ENCODE measurements at places on chromosomes 1 and 21.

GRCh38 chr1:188958461-188959115 lies 1519.1 kb downstream of the BRINP3 start:
- no peak for DNase-seq

GRCh38 chr1:157517016-157517415 lies 35.3 kb downstream of the FCRL5 start:
- peak; percentile 36 for DNase-seq

DNA sequence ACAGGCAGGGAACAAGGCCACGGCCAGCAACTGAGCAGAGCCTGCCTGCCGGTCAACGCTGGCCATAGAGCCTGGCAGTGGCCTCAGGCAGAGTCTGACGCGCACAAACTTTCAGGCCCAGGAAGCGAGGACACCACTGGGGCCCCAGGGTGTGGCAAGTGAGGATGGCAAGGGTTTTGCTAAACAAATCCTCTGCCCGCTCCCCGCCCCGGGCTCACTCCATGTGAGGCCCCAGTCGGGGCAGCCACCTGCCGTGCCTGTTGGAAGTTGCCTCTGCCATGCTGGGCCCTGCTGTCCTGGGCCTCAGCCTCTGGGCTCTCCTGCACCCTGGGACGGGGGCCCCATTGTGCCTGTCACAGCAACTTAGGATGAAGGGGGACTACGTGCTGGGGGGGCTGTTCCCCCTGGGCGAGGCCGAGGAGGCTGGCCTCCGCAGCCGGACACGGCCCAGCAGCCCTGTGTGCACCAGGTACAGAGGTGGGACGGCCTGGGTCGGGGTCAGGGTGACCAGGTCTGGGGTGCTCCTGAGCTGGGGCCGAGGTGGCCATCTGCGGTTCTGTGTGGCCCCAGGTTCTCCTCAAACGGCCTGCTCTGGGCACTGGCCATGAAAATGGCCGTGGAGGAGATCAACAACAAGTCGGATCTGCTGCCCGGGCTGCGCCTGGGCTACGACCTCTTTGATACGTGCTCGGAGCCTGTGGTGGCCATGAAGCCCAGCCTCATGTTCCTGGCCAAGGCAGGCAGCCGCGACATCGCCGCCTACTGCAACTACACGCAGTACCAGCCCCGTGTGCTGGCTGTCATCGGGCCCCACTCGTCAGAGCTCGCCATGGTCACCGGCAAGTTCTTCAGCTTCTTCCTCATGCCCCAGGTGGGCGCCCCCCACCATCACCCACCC lies at the start of gene TAS1R3:
Gene TAS1R3 (plus strand): TSS at position 213 of the 898 bp plus-strand sequence. CDS start 66 bp downstream, at position 279.
- no peak for DNase-seq

DNA sequence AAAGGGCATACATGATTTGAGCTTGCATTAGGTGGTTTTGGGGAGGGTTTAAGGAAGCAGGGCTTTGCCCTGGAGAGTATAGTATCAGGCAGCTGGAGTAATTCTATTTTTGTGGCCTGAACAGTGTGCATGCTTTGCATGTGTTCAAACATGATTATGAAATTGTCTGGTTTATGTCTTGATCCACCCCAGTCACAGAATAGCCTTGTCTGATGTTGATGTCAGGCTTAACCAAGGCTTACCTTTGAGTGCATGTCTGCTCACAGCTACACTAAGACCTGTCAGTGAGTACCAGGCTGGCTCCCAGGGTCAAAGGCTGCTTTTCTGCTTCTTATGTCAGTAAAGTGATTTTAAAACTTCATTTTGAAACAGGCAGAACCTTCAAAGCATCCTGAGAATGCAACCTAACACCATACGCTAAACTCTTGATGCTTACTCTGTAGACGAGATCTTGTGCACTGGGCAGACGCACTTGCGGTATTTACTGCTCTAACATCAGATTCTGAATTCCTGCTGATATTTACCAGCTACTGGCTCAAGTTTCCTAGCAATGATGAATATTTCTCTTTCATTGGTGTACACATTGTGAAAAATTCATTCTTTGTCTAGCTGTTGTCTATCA lies 78.9 kb downstream of the MAP3K21 start:
- no peak for DNase-seq

DNA sequence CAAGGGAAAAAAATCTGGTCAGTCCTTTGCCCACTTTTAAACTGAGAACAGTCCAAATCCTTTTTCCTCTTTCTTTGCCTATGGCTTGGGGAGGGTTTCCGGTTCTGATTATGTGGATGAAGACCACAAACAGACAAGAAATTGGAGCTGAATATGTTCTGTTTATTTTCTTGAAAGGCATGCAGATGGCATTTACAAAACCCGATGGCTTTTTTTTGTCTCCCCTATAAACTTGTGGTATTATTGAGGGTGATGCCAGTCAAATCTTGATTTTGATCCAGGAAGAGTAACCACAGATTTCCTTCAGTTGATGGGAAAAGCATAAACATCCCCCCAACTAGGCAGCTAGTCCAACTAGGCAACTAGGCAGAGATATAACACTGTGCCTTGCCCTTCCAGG lies 38.9 kb downstream of the PLPP3 start:
- no peak for DNase-seq

GRCh38 chr1:117609471-117609911 lies 3.6 kb downstream of the TENT5C start:
- DNase-seq = no peak

DNA sequence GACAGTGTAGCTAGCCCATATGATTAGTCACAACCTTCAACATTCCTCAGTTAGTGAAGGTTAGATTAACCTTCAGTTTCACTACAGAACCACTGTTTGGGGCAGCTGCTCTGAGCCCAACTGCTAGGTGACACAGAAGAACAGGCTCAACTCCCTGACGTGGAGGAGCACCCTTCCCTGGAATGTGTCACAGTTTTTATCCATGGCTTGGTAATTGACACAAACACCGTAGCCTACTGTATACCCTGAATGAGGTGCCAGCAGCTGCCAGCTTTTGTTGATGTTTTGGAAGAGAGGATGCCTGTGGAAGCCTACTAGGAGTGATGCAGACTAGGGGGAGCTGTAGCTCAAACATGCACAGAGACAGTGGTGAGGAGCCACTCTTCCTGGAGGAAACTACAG lies 56.6 kb upstream of the CR2 start:
- no peak for DNase-seq

DNA sequence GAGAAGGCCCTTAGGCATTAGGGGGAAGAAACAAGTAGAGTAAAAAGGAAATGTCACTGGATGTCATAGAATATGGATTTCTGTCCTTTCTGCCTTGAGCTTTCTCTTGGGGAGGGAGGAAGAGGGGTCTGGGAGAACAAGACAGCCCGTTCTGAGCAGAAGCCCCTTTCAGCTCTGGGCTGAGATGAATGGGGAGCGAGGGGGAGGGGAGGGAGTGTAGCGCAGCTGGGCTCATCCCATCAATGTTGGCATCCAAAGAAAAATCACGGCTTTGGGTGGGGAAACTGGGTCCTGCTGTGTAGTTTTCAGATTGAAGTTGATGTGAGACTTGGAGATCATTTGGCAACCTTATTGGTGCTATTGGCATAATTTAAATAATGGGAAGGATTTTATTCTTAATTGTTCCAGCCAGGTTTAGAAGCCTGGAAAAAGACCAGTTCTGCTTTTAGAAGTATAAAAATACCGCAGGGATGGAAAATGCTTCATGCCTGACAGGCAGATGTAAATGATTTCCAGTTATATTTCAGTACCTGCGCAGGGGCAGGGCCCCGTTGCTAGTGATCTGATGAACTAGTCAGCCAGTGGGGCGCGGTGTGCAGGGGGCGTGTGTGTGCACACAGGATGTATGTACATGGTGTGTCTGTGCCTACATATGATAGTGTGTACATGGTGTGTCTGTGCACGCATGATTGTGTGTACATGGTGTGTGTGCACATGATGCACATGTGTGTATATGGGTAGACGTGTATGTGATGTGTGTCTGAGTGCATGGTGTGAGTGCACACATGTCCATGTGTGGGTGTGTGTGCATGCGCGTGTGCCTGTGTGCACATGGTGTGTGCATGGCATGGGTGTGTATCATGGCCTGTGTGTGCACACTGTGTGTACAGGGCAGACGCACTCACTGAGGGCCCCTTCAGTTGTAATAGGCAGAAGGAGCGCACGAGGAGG lies 36.0 kb downstream of the ABCG1 start:
- no peak for DNase-seq

GRCh38 chr1:109658533-109659042 lies 2.7 kb downstream of the GSTM4 start:
- DNase-seq = peak; percentile 15

DNA sequence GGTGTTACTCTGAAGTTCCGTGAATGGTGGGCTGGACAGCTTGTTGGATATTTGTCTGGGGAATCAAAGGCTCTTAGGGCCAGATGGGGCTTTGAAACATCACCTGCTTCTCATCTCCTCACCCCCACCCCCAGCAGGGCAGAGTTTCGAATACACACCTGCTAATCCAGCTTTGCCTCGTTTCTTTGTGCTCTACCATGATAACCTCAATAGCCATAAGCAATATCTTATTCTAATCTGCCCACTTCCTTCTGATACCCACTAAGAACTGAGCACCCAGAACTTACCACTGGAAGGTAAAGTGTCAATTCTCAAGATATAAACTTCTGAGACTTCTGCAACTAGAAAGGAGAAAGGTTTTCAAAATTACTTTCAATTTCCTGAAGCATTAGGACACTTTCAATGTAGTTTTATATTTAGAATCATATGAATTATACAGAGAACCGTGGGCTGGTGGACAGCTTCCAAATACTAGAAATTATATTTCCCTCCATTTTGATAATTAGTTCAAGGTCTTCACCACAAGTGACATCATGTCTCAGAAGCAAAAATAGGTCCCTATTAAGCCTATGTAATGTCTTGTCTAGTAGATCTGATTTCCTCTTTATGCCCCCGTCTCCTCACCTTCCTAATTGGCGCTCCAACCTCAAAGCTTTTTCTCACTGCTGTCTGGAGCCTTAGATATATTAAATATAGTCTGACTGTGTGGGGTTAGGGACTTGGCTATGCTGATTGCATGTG lies 64.4 kb upstream of the NEK2 start:
- peak; percentile 18 for DNase-seq

DNA sequence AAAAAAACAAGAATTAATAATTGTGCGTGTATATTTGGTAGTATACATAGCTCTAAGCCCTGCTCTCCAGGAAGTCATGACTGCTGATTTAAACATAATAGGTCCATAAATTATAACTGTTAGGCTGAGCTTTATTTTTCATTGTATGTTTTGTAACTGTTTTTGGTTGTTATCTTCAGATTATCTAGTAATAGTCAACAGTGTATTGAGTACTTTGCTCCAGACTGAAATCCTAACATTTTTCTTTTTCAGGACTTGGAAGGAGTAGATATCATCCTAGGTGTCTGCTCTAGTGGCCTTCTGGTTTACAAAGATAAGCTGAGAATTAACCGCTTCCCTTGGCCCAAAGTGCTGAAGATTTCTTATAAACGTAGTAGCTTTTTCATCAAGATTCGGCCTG lies 90.9 kb downstream of the TMEM200B start:
- peak; percentile 14 for DNase-seq

DNA sequence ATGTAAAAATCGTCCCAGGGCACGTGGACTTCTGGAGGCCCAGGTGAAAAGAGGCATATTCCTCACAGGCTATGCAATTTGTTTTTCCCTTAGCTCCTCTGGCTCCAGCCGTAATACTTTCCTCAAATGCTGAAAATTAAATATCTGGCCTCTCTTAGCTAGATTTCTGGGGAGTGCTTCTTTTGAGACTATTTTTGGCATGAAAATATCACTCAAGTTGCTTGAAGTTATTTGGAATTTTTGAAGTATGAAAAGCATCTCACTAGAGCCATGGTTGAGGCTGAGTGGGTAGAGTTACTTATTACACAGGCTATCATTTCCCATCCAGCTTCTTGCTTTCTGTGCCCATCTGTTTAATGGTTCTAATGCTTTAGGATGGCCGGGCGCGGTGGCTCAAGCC lies 59.7 kb downstream of the MYOM3 start:
- no peak for DNase-seq

DNA sequence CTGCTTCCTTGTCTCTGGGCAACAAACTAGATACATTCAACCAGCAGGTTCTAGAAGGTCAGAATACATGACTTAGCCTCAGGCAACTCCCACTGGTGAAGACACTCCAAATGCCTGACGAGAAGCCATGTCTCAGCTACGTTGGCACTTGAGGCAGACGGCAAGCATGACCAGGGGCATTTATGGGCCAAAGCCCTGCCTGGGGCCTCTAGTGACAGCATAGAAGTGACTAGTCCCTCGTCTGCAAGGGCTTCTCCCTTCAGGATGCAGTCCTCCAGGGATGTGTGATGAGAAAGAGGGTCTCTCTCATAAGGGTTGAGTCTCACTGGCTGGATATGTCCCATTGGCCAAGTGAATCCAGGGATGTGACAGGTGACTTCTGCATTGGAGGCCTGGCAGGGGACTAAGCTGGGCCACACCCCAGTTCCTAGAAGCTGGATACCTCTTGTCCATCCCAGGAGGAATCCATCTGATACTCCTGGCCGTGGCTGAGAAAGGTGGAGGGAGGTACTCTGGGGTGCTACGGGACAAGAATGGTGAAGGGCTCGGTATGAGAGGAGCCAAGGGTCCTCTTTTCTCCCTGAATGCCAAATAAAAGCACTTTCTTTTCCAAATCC lies 148.6 kb upstream of the HMGB4 start:
- DNase-seq = no peak

DNA sequence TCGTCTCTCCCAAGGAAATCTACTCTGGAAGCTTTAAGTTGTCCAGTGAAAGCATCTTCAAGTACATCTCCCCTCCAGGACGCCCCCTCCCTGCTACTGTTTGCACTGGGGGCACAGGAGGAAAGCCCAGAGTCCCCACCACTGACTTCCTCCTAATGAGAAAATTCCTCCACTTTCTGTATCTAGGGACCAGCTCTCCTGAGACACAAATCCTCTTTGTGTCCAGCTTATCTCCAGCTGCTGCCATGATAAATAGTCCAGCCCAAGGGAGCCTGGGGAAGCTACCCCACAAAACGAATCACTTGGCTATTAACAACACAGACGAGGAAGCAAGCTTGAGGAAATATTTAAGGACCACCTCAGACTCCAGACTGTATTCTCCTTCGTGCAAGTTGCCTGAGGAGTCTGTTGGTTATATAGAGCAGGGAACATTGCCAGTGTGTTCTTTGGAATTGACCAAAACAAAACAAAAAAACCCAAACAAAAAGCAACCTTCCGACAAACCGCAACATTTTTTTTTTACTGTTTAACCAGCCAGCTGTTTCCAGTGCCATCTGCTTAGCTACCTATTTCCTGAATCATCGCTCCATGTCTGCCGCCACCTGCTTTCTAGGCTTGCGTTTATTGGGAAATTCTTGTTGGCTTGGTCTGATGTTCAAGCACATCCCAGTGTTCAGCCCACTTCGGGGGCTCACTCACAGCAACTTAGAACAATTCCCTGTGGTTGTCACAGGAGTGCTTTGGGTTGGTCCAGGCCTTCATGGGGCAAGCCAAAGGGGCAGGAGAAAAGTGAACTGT lies 7.7 kb downstream of the C1orf226 start:
- peak; percentile 49 for DNase-seq

GRCh38 chr1:31696242-31696641 lies 7.6 kb downstream of the COL16A1 start:
- no peak for DNase-seq

Data from KBM-7 (cell line).